Foreskin keratinocyte (primary cell): ENCODE measurements at places on chromosomes 5 and 9. TPM values are rescaled to one million over a fixed set of nuclear protein-coding genes. Genes with fewer than 3 reads are reported as not detected.

The IL4 gene
- not detected in 2 replicates for total RNA-seq

DNA sequence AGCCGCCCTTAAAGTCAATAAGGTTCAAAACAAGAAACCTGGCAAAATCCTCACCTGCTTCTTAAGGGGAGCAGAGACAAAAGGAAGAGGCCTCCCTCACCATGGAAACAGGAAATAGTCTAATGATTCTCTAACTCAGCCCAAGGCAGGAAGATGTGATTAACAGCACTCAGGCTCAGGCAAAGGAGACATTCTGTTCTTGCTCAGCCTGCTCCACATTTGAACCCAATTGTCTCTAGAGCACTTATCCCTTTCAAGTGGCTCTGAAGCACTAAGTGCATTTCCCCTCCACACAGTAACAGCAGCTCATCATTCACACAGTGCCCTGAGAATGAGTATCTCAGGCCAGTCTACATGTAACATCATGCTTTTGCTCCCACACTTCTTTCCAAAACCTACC lies 72.3 kb downstream of the NIPSNAP3B start:
- no peak for DNase-seq

- no peak for DNase-seq
Measured at GRCh38 chr9:114069476-114070187, 8.5 kb downstream of the AMBP start.

GRCh38 chr9:109843641-109844040 lies 63.6 kb downstream of the PALM2AKAP2 start:
- DNase-seq: no peak

- DNase-seq: no peak
Measured at GRCh38 chr9:72200452-72200851, 51.2 kb downstream of the GDA start.

DNA sequence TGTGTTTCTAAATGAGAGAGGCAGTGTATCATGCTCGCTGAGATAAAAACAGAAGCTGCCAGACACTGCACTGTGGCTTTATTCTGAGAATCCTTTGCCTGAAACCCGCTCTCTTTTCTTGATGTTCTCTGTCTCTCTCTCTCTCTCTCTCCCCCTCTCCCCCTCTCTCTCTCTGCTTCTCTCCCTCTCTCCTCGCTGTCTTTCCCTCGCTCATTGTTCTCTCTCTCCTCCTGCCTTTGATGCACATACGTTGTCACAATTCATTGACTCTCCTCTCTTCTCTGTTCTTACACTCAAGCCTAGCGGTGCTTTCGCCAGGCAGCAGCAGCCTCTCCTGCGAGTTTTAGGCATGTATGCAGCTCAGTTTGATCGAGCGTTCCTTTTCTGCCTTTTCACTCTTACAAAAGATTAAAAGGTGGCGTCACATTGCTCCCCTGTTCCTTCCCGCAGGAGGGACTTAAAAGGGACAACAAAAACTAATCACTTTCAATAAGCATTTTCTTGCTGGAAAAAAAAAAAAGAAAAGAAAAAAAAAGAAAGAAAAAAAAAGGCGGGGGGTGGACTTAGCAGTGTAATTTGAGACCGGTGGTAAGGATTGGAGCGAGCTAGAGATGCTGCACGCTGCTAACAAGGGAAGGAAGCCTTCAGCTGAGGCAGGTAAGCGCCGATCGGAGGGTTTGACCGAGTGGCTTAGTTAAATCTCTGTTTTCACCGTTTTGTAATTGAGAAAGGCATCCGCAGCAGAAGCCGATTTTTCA lies 717.9 kb upstream of the WWC1 start:
- DNase-seq: peak; percentile 55

The MUSK gene
- total RNA-seq: not detected in 2 replicates

DNA sequence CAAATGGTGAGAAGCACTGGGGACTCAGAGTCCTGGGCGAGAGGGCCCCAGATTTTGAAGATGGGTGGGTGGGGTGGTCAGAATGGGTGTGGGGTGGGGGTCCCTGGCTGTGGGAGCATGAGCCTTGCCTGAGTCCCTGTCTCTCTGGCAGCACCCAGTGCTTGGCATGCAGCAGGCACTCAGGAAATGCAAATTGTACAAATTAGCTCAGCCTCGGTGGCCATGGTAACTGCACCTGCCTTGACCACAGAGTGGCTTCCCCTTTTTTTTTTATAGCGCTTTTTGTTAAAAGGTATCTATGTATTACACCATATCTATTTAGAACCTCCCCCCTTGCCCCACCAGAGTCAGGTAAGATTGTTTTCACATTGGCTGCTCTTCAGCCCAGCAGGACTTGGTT lies 19.2 kb upstream of the PITX1 start:
- no peak for DNase-seq

The C5orf46 gene
- total RNA-seq: 0.65 TPM in 1 of 2 replicates, not detected in the other

- no peak for DNase-seq
Measured at GRCh38 chr9:133979273-133979920, 12.7 kb downstream of the VAV2 start.

GRCh38 chr5:65271906-65272305 lies 209.8 kb downstream of the ADAMTS6 start:
- DNase-seq: peak; percentile 26

DNA sequence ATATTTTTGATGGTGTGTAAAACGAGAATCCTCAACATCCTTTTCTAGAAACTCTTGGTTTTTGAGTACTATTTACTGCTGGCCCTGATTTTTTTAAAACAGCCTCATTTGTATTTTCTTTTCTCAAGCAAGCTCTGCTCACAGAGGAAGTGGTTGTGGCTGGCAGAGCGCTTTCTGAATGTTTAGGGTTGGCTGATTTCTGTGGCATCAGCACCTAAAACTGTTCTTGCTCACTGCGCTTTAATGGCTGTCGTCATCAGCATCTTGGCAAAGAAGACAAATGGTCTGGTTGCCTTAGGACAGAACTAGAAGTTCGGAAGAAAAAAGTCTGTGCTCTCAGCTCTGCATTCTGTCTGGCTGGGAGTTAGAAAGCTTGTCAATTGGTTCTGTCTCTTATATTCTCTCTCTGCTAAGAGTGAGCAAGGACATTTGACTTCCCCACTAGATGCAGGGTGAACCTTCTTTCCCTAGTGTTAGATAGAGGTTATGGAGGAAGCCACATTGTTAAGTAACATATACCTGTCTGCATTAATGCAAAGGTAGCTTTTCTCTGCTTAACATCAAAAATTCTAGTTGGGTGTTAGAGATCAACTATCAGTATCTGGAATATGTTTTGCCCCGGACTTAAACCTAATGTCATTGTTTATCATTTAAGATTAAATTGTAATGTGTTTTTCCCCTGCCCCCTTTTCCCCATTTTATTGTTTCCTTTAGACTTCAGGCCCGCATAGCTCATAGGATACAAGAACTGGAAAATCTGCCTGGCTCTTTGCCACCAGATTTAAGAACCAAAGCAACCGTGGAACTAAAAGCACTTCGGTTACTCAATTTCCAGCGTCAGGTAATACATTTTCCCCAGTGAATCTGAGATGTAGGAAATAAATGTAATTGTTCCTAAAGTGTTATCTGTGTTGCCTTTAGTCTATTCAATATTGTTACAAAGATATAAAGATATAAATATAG lies 39.0 kb downstream of the SMARCA2 start:
- no peak for DNase-seq

The AHRR gene
- total RNA-seq: 0.18 and 0.31 TPM in 2 replicates
